Uterus (tissue), 4 donors: ENCODE measurements at places on chromosomes 6 and 20. TPM values are rescaled to one million over a fixed set of nuclear protein-coding genes. Genes with fewer than 3 reads are reported as not detected.

SLC26A8 gene
- total RNA-seq, result not detected

EYA2 gene
- 2.0 TPM for total RNA-seq

KCNB1 gene
- 0.29 TPM for total RNA-seq

AFDN gene
- 210 TPM for total RNA-seq

MAP7 gene
- 6.8 TPM for total RNA-seq

- no peak for DNase-seq
Observed at GRCh38 chr20:4018023-4018748, 2.8 kb upstream of the RNF24 start.

DNA sequence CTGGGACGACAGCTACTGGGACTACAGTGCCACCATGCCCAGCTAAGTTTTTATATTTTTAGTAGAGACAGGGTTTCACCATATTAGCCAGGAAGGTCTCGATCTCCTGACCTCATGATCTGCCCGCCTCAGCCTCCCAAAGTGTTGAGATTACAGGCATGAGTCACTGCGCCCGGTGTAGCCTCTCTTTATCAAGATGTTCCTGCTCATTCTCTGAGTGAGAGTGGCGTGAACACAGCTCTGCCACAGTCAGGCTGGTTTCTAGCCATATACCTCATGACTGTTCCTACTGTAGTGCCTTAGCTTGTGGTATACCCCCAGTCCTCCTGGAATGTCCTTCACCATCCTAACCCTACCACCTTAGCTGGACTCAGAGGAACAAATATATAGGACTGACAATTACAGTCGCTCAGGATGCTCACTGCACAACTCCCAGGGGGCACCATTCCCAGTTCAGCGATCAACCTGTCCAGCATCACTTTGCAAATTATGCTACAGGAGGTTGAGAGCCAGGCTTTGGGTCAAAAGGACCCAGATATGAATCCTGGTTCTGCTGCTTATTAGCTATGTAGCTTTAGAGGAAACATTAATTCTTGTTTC is 86.3 kb downstream of the CHMP4B start:
- DNase-seq, result no peak

GRCh38 chr20:16444057-16444777 is 129.0 kb downstream of the KIF16B start:
- DNase-seq, result no peak

- DNase-seq, result no peak
Observed at GRCh38 chr20:39823224-39823623, 861.1 kb downstream of the DHX35 start.

DNA sequence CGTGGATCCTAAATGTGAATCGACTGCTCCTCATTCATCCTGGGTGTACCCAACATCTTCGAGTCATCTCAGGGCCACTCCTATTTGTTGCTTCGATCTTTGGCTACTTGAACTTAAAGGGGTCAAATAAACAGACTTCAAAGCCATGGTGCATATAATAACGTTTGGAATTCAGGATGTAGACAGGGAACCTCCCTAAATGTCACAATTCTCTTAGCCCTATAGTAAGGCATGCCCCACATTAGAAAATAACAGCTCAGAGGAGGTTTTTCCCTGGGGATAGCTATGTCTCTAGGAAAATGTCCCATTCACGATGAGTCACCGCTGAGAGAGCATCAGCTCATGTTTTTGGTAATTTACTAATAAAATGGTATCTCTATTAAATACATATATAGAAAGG is 54.8 kb upstream of the BMP6 start:
- no peak for DNase-seq

DNA sequence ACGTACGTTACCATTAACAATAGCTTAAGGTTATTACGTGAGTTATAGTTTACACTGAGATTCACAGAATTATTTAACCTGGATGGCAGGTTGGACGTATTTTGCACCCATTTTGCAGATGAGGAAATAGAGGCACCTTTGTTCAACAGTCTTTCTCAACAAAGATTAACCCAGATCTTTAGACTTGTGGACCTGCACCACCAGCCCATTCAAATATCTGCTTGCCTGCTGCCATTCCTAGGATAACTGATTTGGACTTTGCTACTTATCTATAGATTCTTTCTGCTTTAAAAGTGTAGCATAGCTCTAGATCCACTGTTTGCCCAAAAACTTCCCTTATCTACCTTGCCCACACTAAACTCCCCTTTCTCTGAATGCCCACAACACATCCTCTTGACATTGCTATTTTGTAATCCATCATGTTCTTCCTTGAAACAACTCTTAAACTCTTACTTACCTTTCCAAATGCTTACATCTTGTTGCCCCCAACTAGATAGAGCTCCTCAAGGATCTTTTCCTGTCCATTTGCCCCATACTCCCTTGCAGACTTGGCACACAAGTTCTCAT is 56.4 kb upstream of the TNFAIP3 start:
- DNase-seq, result no peak

- no peak for DNase-seq
Observed at GRCh38 chr6:139590206-139590605, 215.8 kb upstream of the CITED2 start.

DNA sequence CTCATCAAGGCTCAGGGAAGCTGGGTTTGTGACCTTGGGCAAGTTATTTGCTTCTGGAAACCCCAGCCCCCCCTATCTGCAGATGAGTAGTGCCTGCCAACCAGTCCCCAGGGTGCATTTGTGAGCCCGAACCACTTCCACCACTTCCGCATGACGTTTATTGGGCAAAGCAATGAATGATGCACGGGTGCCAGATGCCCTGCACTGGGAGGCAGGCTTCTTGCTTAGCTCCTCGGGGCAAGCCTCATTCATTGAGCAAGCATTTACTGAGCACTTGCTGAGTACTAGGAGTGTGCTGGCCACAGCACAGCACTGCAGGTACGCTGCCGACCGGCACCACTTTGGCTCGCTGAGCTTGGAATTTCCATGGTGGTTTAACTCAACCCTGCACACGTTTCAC is 60.2 kb downstream of the GNAS-AS1 start:
- DNase-seq, result no peak

- DNase-seq, result no peak
Observed at GRCh38 chr6:17098538-17098937, 3.3 kb upstream of the STMND1 start.

GRCh38 chr6:474453-475185 is 83.1 kb downstream of the IRF4 start:
- DNase-seq, result no peak
